ENCODE measurements at places on chromosomes 6 and 20. TPM values are rescaled to one million over a fixed set of nuclear protein-coding genes. Genes with fewer than 3 reads are reported as not detected.

Gene LEMD2
- 66.4 TPM for total RNA-seq

Gene HNF4A
- not detected for total RNA-seq

Gene SALL4
- 0.28 TPM for total RNA-seq

Gene PDYN
- total RNA-seq: not detected

Gene KHDC1L
- total RNA-seq: not detected

Gene PSMG4
- total RNA-seq: 35.6 TPM

Gene MKKS
- total RNA-seq: 8.0 TPM

Gene SSTR4
- total RNA-seq: not detected

Gene MPC1
- 17.1 TPM for total RNA-seq

Gene OR2B6
- total RNA-seq: not detected

- no peak for DNase-seq
Measured at GRCh38 chr6:5865506-5866031, 141.2 kb downstream of the NRN1 start.

DNA sequence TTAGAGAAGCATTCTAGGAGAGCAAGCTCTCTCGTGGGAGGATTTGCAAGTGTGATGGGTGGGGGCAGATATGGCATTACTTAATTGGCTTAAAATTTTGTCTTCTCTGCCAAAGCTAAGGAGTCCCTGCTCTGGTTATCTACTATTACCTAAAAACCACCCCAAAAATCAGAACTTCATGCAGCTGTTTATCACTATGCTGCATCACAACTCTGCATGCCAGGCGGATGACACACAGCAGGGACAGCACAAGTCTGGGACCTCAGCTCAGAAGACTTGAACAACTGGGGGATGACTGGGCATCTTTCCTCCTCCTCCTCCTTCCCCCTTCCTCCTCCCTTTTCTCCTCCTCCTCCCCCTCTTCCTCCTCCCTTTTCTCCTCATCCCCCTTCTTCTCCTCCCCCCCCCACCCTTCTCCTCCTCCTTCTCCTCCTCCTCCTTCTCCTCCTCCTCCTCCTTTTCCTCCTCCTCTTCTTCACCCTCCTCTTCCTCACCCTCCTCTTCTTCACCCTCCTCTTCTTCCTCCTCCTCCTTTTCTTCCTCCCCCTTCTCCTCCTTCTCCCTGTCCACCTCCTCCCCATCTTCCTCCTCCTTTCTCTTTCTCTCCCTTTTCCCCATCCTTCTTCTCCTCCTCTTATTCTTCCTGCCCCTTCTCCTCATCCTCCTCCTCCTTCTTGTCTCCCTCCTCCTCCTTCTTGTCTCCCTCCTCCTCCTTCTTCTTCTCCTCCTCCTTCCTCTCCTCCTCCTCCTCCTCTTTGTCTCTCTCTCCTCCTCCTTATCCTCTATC, 218.6 kb upstream of the PMEPA1 start:
- DNase-seq: no peak

DNA sequence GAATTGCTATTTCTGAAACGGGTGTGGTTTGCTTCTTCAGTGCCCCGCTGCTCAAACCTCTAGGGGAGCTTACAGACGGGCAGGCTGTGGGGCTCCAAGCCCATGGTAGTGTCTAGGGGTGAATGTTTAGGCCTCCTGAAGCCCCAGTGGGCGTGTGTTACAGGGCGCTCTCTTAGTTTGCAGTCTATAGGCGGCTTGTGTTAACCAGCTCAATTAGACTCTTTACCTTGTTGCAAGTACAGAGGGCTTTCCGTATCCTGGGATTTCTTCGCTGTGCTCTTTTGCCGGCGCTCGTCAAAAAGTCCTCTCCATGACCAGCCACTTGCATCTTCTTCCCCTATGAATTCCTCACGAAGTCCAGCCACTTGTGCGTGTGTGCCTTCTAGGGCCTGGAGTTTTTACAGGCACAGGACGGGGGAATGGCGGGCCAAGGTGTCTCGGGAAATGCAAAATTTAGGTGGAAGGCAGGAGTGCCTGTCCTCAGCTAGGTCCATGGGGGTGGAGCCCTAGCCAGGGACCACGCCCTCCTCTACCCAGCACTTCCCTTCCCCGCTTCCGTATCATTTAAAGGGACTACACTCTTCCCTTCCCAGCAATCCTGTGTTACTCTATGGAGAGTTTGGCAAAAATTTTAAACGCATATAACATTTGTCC, 94.5 kb downstream of the HTR1B start:
- DNase-seq: no peak

- no peak for DNase-seq
Measured at GRCh38 chr6:16367571-16367970, 129.2 kb downstream of the GMPR start.

GRCh38 chr6:113406048-113406695, 451.0 kb upstream of the MARCKS start:
- DNase-seq: no peak

DNA sequence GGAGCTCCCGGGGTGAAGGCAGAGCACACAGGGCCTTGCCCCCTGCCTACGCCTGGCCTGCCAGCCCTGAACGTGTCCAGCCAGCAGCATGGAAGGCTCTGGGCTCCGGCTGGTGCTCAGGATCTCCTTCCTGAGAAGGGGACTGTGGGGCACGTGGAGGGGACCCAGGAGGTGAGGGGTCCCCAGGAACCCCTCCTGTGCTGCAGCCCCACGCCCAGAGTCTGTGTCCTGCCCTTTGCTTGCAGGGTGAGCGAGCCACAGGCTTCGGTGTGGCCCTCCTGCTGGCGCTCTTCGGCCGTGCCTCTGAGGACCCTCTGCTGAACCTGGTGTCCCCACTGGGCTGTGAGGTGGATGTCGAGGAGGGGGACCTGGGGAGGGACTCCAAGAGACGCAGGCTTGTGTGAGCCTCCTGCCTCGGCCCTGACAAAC, 22.3 kb downstream of the NPEPL1 start:
- peak; percentile 52 for DNase-seq

GRCh38 chr6:34566830-34567546, 10.9 kb upstream of the SPDEF start:
- DNase-seq: no peak

DNA sequence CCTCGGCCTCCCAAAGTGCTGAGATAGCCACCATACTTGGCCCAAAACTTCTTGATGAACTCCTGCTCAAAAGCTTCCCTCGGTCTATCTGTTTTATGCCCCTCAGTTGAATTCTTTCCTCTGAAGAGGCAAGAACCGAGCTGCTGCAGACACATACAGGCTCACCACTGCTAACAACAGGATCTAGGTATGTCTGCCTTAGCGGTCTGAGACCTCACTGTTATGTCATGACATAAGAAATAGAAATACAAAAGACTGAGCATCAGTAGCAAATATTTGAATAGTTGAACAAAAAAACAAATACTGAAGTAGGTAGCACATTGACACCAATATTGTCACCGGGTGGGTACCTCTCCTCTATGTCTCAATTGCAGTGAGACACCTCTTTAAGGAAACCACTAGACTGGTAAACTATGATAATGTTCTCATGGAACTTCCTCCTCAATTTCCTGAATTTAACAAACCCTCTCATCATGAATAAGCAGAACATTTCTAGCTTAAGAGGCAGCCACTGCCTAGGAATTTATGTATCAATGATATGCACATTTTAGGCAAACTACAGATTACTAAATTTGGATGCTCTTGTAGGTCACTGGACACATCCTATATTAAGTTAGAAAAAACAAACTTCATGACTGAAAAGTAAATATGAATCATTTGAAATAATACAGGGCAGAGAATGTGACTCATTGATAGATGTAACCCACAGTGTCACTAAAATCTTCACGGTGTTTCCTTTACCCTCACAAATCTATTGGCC, 9.4 kb upstream of the STXBP5 start:
- no peak for DNase-seq

DNA sequence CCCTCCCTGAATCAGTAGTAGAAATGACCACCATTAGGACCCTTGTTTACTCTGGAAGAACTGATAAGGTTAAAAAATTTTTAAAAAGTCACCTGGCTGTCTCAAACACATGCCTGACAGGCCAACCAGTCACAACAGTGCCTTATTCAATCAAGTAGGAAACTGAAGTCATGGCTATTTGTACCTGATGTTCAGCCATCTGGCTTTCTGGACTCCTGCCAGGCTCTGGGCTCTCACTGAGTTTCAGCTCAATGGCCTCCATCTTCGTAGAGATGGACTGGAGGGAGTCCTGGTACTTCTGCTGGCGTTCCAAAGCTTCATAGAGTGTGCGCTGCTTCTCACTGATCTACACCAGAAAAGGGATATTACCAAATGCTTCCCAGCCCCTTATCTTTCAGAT, 343.8 kb downstream of the SYNE1 start:
- no peak for DNase-seq

DNA sequence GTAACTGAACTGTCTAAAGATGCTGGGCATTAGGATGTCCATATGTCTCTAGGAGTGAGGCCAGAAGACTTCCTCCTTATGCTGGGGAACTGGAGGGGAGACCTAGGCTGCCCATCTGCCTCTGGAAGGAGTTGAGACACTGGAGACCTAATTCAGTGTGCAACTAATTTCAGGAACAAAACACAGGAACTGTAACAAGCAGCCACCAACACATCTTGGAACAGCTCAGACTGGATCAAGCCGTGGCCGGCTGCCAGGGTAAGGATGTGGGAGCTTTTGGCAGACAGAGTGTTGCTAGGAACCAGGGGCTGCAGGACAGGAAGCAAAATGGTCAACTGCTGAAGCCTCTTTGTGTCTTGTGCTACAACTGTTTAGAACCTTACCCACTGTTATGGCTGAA, 16.4 kb upstream of the MAS1 start:
- DNase-seq: no peak

DNA sequence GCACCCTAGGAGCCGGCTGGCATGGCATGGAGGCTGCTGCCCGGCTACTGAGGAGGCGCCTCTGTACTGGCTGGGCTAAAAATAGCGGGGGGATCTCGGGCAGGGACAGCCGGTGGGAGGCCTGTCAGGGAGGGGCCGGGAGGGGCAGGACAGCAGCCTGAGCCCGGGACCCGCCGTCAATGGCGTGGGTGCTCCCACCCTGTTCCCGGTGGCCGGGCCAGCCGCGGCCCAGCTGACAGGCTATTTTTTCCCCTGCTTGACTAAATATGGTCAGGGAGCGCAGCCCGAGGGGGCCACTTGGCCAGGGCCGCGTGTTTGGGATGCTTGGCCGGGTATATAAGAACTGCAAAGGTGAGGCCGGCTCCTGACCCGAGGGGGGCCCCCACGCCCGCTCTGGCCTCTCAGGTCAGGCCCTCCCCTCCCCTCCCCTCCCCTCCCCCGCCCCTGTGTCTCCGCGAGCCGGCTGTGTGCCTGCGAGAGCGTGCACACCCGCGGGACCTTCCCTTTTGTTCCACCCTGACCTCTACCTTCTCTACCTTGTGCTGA, 74.4 kb upstream of the GATA5 start:
- DNase-seq: no peak

DNA sequence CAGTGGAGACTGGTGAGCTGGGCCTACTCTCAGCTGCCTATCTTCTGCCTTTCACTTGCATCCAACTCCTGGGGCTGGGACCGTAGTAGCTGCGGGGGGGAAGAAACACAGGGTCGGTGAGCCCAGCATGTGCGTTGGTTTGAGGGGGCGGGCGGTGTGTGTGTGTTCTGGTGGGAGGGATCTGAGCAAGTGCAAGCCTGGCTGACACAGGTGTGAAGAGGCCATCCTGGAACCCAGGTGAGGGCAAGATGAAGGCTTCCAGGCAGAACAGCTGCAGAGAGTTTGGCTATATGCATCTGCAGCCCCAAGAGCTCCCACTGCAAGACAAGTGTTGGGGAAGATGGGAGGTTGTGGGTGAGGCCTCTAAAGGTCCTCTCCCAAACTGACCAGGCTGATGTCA, 30.6 kb downstream of the MOCS1 start:
- no peak for DNase-seq

GRCh38 chr6:27872642-27873020, 39.6 kb downstream of the OR2B2 start:
- no peak for DNase-seq

GRCh38 chr20:32059189-32059588, 7.1 kb downstream of the HCK start:
- no peak for DNase-seq

GRCh38 chr6:154039231-154039842, at the start of gene OPRM1:
Gene OPRM1, plus strand, starts transcription at chr6:154039240. Its CDS starts 305 bp downstream, at chr6:154039545.
- DNase-seq: peak; percentile 79

DNA sequence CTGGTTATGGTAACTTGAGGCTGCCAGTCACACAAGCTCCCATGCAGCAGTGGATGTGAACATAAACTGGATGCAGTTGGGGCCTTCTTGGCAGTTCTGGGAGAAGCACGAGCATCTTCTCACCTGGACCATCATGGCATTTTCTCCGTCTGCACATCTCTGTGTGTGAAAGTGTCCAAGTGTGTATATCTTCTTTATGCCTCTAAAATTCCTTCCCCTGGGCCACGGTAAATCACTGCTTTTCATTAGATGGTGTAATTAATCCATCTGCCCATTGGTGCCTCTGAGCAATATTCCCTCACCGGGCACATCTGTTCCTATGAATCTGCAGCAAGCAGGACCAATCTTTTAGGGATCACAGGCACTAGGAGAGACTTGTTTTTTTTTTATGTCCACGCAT, 138.0 kb downstream of the MAP3K7 start:
- no peak for DNase-seq

- no peak for DNase-seq
Measured at GRCh38 chr6:50922579-50923525, 104.2 kb downstream of the TFAP2B start.

DNA sequence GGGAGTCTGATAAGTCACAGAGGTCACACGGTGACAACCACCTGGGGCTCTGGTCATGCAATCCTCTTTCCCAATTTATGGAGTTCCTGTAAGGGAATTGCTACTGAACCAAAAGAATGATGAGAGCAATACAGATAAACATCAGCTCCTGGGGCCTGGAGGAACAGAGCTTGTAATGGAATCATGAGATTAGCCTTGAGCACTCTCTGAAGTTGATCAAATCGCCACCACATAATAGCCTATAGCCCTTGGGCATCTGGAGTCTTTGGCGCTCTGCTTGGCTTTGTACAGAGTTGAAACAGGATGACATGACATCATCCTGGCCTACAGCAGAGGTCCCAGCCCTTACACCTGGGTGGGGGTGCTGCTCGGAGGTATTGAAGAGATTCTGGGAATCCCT, 154.3 kb upstream of the DTNBP1 start:
- DNase-seq: no peak

GRCh38 chr20:23009636-23010035, 25.5 kb upstream of the SSTR4 start:
- DNase-seq: no peak

DNA sequence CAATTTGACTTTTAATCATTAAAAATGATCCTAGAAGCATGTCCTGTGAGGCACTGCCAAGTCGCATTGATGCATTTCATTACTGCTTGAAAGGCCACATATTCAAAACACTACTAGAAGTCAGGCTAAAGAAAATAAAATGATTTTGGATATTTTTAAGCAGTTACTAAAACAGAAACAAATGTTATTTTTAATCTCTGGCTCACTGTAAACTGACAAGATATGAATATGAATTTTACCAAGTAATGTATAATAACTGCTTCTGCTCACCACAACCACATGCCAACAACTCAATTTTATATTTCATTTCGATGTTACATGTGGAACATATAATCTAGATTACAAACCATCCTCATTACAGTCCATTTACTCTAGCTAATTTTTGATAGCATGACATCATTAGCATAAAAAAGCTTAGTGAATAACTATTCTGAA, 90.6 kb downstream of the ATXN1 start:
- DNase-seq: no peak

All from activated CD4-positive, alpha-beta T cell treated with anti-CD3 and anti-CD28 coated beads, Interleukin-2, amount 10 ng/mL, durations not matched to agents 24 days and 14 days (primary cell).